ENCODE measurements at places on chromosomes 12 and 14.

DNA sequence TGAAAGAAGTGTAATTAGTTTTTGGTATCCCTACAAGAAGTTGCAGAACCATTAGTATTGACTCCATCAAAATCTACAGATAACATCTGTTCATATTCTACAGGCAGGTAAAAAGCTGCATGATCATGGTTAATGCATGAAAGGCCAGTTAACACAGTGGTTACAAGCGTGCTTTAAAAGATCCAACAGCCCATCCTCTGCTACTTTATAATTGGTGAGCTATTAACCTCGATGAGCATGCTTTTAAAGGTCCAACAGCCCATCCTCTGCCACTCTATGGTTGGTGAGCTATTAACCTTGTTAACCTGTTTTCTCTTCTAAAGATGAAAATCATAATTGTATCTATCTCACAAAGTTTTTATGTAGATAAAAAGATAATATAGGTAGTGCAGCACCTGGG lies 289.3 kb downstream of the DUSP6 start:
- no peak for DNase-seq

- no peak for DNase-seq
These were observed 76.5 kb upstream of the AMIGO2 start for GRCh38 chr12:47156167-47156736.

DNA sequence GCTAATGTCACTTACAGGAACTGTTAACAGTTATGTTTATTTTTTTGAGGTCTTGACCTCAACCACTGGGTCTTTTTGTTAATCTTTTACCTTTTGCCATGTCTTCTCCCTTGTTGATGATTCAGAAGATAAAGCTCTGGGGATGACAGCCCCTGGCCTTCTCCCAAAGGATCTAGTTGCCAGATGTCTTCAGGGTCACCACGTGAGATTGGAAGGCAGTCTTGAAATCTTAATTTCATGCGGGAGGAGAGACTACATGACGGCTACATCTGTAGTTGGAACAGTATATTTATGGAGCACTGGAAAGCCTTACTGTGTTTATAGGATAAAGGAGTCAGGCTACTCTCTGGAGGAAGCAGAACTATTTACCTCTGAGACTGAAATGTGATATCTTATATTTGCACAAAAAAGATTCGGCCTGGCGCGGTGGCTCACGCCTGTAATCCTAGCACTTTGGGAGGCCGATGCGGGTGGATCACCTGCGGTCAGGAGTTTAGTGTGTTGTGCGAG lies 5.6 kb downstream of the MLEC start:
- DNase-seq: no peak

- DNase-seq: no peak
These were observed 25.9 kb downstream of the CKB start for GRCh38 chr14:103496776-103497175.

DNA sequence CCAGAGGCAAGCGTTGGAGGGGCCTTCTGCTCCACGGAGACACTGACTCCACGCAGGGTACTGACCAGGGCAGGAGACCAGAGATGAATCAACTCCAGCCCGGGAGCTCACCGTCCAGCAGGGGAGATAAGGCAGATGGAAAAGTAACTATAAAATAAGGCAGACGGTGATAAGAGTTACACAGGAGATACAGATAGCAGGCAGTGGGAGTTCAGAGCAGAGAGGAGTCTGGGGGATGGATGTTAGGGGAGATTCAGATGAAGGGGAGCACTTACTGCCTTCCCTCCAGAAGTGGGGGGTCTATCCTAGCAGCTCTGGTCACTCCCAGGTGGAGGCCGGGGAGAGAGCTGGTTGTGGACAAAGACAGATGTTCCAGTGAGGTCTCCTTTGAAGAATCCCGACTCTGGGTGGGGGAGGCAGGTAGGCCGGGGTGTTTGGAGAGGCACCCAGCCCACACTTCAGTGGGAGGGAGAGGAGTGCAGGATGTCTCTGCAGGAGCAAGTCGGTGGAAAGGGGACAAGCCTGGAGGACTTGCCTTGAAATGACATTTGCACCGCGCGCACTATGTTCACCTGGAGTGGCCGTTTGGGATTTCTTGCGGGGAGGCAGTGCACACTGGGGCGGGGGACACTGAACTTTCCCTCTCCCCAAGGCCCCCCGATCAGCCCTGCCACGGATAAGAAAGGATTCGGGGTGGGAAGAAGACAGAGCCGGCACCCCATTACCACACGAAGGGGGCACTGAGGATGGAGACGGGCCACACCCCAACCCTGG lies 1.2 kb downstream of the PITPNM2 start:
- DNase-seq: no peak

GRCh38 chr12:128818065-128819022 lies 5.4 kb downstream of the SLC15A4 start:
- no peak for DNase-seq

- no peak for DNase-seq
These were observed 18.2 kb downstream of the RPS6KL1 start for GRCh38 chr14:74904635-74905503.

- DNase-seq: no peak
These were observed 8.9 kb downstream of the WNK1 start for GRCh38 chr12:761256-761655.

- DNase-seq: no peak
These were observed 95.2 kb upstream of the TMCC3 start for GRCh38 chr12:94745562-94745961.

DNA sequence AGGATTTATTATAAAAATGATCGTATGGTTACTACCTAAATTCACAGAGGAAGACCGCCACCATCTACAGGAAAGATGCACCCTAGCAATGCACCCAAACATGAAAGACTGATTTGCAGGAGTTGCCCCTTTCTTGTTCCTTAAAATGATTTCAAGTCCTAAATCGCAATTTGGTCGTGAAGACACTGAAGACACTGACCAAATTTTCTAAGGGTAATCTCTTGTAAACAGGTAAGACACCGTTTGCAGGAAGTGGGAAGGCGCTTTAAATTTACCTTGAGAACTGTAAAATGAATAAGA lies 1.0 kb downstream of the SOS2 start:
- peak; percentile 44 for DNase-seq

GRCh38 chr12:21323736-21324135 lies 11.0 kb downstream of the SLCO1A2 start:
- no peak for DNase-seq

- no peak for DNase-seq
These were observed 44.0 kb upstream of the MEG3 start for GRCh38 chr14:100781952-100782351.

DNA sequence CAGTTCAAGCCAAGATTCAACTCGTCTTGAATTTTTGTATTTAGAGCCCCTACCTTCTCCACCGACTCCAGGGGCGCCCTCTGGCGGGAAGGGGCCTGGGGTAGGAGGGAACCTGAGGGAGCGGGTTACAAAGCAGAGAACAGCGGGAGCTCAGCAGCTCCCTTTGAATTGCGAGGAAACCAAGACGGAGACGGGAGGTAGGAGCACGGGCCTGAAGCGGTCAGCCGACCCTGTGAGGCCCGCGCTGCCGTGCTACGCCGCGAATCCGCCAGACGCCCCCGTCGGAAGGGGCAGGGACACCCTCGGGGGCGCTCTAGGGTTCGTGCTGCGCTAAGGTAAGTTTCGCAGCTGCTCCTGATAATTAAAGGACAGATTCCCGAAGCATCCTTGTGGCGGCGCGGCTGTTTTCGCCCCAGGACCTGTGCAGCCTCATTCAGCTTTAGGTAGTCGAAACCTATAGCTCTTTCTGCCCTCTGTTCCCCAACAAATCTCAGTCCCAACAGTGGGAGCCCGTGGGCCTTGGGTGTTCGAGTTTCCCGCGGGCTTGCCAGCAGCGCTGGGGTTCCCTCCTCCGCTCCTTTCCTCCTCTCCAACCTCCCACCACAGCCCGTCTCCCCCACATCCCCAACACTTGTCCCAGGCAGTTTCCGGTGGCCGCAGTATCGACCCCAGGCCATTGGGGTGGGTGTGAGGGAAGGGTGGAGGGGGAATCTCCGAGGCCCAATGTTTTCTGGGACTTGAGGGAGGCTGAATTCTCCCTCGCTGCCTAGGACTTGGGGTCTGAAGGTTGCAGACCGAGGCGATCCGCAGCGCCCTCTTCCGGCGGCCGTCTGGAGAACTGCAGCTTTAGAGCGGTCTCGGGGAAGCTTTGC lies 5.1 kb upstream of the NKX2-1 start:
- DNase-seq: no peak

DNA sequence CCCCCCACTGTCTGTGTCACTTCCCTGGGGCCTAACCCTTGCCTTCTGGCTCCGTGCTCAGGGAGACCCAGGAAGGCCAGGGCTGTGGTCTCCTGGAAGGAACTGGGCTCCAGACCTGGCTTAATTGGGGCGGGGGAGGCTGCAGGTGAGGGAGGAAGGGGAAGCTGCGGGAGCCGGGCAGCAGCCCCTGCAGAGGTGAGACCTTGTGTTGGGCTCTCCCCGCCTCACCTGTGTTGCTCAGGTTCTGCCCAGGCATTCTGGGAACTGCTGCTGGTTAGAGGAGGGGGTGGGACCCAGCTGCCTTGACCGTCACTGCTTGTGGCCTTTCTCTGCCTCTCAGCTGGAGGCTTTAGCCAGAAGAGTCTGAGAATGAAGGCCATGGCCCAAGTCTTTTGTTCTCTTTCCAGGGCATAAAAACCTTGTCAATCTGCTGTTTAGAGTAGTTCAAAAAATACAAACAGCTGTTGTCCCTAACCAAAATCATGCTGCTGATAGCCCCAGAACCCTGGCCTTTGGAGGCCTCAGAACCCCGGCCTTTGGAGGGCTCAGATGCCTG lies 247.6 kb downstream of the CHST11 start:
- no peak for DNase-seq

GRCh38 chr12:83920821-83921547 lies 991.6 kb downstream of the SLC6A15 start:
- no peak for DNase-seq

- no peak for DNase-seq
These were observed 62.5 kb downstream of the ITPR2 start for GRCh38 chr12:26770239-26771070.

DNA sequence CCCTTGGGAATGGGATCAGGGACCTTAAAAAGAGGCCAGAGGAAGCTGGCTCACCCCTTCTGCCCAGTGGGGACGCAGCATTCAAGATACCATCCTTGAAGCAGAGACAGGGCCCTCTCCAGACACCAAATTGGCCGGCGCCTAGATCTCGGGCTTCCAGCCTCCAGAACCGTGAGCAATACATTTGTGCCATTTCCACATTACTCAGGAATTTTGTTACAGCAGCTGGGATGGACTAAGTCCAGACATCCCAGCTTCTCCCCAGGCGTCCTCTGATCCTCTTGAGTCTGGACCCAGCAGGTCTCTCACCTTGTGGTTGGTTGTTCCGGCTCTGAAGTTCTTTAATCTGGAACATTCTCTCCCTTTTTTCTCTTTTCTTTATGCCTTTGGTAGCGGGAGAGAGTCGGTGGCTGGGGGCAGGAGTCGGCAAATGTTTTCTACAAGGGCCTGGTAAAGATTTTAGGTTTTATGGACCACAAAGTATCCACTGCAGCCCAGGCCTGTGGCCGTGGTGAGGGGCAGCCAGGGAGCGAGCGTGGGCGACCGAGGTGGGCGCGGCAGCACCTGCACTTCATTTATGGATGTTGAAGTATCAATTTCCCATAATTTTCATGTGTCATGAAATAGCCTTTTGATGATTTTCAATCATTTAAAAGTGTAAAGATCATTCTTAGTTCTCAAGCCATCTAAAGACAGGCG lies 4.8 kb downstream of the CEP170B start:
- DNase-seq: no peak

DNA sequence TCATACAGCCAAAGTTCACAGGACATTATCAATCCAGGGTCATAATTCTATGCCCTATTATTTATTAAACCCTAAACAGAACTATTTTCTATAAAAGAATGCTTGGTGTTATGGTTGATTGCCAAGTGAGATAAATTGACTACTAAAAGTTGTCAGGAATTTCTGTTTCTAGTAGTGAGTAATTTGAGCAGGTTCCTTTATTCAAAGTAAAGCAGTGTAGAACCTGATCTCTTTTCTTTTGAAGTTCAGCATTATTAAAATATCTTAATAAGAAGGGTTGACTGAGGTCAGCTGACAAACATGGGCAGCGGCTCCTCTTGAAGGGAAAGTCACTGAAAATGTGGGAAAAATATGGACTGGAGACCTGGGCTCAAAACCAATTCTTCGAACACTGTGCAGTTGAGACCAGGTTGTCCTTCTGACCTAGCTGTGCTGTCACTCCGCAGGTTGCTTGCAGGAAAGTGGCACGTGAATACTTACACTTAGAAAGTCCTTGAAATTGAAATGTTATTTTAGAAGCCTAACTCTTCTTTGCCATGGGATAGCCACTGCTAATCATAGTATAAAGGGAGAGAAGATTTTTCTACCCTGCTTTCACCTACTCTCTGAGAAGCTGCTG lies 141.0 kb downstream of the RASSF9 start:
- DNase-seq: no peak

GRCh38 chr14:99534863-99535262 lies 53.7 kb downstream of the CCNK start:
- DNase-seq: no peak

DNA sequence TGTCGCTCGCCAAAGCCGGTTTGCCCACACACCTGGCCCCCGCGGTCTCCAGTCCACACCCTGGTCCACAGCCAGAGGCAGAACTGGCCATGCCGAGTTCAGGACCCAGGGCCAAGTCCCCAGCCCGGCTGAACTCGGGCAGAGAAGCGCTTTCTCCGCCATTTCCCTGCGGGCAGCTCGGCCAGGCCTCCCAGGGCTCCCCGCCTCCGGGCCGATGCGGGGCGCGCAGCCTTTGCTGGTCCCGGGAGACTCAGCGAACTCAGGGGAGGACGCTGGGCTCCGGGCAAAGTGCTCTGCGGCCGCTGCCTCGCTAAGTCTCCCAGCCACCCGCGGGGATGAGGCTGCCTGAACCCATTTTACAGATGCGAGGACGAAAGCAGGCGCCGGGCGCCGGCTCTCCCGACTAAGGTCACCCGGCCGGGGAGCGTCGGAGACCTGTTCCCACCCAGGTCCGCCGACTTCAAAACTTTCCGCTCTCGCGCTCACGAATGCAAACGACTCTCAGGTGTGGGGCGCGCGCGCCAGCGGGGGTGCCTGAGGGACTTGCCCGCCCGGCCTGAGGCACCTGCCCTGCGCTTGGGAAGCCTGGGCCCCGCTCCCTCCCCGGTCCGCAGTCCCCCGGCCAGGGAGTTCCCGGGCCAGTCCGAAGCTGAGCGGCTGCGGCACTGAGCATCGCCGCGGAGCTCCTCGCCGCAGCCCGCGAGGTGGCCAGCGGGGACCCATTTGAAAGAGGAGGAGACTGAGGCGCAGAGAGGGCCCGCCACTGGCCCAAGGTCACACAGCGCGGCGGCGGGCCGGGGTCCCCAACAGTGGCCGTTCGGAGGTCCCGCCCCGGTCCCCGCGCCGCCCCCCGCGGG lies 627 bp downstream of the TESC start:
- peak; percentile 62 for DNase-seq

GRCh38 chr14:21078726-21079125 lies 8.6 kb downstream of the ARHGEF40 start:
- DNase-seq: no peak

- no peak for DNase-seq
These were observed 241.8 kb downstream of the ALG10 start for GRCh38 chr12:34264110-34264509.

GRCh38 chr12:124909831-124910560 lies 4.5 kb downstream of the UBC start:
- no peak for DNase-seq

- no peak for DNase-seq
These were observed 1434.3 kb upstream of the FLRT2 start for GRCh38 chr14:84095681-84096080.

- DNase-seq: no peak
These were observed 35.1 kb downstream of the EIF2S3B start for GRCh38 chr12:10540776-10541205.

Measured in activated CD8-positive, alpha-beta memory T cell treated with anti-CD3 and anti-CD28 coated beads, Interleukin-2, amount 10 ng/mL, durations not matched to agents 7 days and 5 days (primary cell).